ENCODE measurements at places on chromosomes 12 and 14.
A peak's percentile ranks its signal among the peaks of the same experiment; 100 is the strongest.

DNA sequence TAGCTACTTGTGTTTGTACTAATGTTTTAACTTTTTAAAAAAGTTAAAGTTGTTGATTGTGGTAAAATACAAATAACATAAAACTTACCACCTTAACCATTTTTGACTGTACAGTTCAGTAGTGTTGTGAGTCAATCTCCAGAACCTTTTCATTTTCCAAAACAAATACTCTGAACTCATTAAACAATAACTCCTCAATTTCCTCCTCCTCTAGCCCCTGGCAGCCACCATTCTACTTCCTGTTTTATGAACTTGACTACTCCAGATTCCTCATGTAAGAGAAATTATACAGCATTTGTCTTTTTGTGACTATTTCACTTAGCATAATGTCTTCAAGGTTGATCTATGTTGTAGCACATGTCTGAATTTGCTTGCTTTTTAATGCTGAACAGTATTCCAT is 299.1 kb upstream of the AMIGO2 start:
- H3K27ac ChIP-seq, result peak overlapping the region; percentile 63
- H3K27me3 ChIP-seq, result no peaks in the 10 kb centered on the region
- no peak overlapping the region for H3K4me3 ChIP-seq
- DNase-seq, result no peak
- H3K36me3 ChIP-seq, result peaks cover 32% of the 10 kb centered on the region

DNA sequence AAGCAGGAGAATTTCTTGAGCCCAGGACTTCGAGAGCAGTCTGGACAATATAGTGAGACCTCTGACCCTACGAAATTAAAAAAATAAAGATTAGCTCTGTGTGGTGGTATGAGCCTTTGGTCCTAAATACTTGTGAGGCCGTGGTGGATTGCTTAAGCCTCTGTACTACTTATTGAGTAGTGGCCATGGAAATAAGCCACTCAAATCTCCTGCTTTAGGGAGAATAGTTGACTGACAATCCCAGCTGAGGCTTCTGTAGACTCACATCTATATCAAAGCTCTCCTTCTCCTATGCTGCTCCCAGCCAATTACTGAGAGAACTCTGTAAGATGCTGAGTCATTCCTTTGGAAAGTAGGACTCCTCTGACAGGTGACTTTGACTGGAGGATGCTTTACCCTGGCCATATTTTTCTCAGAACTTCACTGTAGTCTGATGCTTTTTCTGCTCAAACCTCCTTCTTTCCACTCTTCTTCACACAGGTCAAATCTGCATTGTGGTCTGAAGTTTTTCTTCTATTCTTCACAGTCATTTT is 420.2 kb downstream of the SLC6A15 start:
- H3K36me3 ChIP-seq, result no peaks in the 10 kb centered on the region
- no peak for DNase-seq
- H3K4me1 ChIP-seq, result no peaks in the 10 kb centered on the region
- no peaks in the 10 kb centered on the region for H3K27me3 ChIP-seq
- no peak overlapping the region for H3K27ac ChIP-seq
- no peak overlapping the region for H3K4me3 ChIP-seq

GRCh38 chr12:116393859-116394650 is 116.6 kb upstream of the MED13L start:
- H3K4me3 ChIP-seq, result no peak overlapping the region
- no peak for DNase-seq
- H3K4me1 ChIP-seq, result peaks cover 3% of the 10 kb centered on the region
- peaks cover 3% of the 10 kb centered on the region for H3K36me3 ChIP-seq
- no peaks in the 10 kb centered on the region for H3K27me3 ChIP-seq
- no peak overlapping the region for H3K27ac ChIP-seq

DNA sequence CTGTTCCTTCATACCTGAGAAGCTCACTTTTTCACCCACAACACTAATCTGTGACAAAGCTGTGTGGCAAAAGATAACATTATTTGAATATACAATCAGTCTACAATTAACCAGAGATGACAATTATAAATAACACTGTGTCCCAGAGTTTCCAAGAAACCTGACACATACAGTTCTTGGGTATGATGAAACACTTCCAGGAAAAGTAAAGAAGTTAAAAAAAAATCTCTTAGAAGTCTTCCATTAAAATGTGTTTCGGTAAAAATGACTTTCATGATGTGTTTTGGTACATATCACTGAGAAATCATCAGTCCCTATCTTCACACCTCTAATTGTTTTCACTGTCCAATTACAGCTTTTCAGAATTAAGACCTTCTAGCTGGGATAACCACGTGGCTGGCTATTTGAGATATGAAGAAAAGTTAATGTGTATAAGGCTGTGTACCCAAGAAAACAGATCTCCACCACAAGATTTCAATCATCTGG is 390.2 kb downstream of the SOX5 start:
- no peaks in the 10 kb centered on the region for H3K36me3 ChIP-seq
- DNase-seq, result no peak
- H3K27ac ChIP-seq, result no peak overlapping the region

DNA sequence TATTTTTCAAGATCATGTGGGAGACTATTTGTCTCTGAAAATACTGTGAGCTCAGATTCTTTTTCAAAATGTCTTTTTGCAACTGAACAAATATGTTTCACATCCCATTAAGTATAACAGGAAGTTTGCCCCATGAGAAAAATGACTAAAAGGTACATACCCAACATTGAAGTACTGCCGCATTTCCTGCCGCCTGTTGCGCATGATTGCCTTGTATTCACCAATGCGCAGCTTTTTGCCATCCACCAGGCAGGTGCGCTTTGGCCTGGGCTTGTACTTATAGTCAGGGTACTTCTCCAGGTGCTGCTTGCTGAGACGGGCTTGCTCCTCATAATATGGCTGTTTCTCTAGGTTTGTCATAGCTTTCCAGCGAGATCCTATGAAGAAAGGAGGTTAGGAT is 413.2 kb downstream of the SOX5 start:
- no peaks in the 10 kb centered on the region for H3K27me3 ChIP-seq
- DNase-seq, result no peak
- no peaks in the 10 kb centered on the region for H3K36me3 ChIP-seq
- no peak overlapping the region for H3K4me3 ChIP-seq
- H3K4me1 ChIP-seq, result no peaks in the 10 kb centered on the region

GRCh38 chr12:60043236-60043635 is 447.4 kb downstream of the SLC16A7 start:
- no peaks in the 10 kb centered on the region for H3K27me3 ChIP-seq
- no peak for DNase-seq
- no peaks in the 10 kb centered on the region for H3K4me1 ChIP-seq
- H3K27ac ChIP-seq, result no peak overlapping the region

GRCh38 chr12:104171785-104172569 is 34.0 kb upstream of the NFYB start:
- H3K27ac ChIP-seq, result no peak overlapping the region
- DNase-seq, result no peak
- H3K4me3 ChIP-seq, result no peak overlapping the region
- H3K27me3 ChIP-seq, result no peaks in the 10 kb centered on the region
- no peaks in the 10 kb centered on the region for H3K4me1 ChIP-seq

DNA sequence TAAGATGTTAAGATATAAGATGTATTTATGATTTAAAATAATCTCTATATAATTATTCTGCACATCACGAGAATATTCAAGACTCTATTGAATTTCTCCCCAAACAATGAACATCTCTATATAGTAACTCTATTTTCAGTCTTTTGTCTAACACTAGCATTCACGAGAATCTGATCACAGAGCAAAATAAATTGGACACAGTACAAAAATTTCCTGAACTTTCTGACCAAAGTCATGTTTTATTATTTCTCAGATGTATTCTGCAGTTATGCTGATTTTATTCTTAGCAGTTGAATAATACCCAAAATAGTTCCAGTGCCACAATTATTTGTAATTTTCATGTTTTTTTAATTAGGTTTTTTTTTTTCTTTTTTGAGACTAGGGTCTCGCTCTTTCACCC is 19.6 kb downstream of the EPS8 start:
- no peak overlapping the region for H3K27ac ChIP-seq
- H3K36me3 ChIP-seq, result no peaks in the 10 kb centered on the region
- DNase-seq, result no peak
- peaks cover 2% of the 10 kb centered on the region for H3K27me3 ChIP-seq

GRCh38 chr12:130421896-130422295 is 84.2 kb downstream of the PIWIL1 start:
- no peak overlapping the region for H3K27ac ChIP-seq
- H3K27me3 ChIP-seq, result peaks cover 3% of the 10 kb centered on the region
- H3K4me1 ChIP-seq, result no peaks in the 10 kb centered on the region

GRCh38 chr12:27060740-27061139 is 21.6 kb downstream of the C12orf71 start:
- peaks cover 6% of the 10 kb centered on the region for H3K4me1 ChIP-seq
- no peaks in the 10 kb centered on the region for H3K27me3 ChIP-seq
- H3K36me3 ChIP-seq, result peaks cover 6% of the 10 kb centered on the region
- no peak overlapping the region for H3K27ac ChIP-seq

GRCh38 chr12:90959538-90960139 is 4.7 kb upstream of the CCER1 start:
- no peaks in the 10 kb centered on the region for H3K4me1 ChIP-seq
- no peak overlapping the region for H3K27ac ChIP-seq
- no peaks in the 10 kb centered on the region for H3K36me3 ChIP-seq

DNA sequence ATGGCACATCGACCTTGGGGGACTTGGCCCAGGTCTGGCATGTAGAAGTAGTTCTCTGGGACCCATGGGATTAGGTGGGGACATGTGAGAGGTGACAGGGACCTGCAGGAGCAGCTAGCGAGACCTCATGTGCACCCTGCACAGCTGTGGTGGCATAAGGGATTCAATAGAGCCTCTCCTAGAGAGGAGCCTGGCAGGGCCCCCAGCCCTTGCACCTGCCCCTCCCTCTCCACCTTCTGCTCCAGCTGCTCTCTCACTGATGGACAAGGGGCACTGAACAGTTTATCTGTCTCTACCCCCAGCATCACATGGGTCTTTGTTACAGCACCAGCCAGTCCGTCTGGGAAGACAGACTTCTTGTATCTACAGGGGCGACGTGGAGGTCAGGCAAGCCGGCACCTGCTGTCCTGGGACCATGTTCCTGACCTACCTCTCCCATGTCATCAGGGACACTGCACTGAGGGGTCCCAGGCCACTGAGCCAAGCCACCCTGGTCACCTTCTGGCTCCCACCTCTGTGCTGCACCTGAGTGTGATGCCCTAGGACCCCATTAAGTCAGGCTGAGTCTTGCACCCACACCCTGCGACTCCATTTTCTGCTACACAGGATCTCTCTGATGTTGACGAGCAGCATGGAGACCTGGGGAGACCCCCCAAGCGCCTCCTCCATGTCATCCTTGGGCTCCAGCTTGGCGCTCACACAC is 32.6 kb downstream of the DDX11 start:
- H3K4me1 ChIP-seq, result no peaks in the 10 kb centered on the region
- no peak for DNase-seq
- no peak overlapping the region for H3K4me3 ChIP-seq
- no peak overlapping the region for H3K27ac ChIP-seq

DNA sequence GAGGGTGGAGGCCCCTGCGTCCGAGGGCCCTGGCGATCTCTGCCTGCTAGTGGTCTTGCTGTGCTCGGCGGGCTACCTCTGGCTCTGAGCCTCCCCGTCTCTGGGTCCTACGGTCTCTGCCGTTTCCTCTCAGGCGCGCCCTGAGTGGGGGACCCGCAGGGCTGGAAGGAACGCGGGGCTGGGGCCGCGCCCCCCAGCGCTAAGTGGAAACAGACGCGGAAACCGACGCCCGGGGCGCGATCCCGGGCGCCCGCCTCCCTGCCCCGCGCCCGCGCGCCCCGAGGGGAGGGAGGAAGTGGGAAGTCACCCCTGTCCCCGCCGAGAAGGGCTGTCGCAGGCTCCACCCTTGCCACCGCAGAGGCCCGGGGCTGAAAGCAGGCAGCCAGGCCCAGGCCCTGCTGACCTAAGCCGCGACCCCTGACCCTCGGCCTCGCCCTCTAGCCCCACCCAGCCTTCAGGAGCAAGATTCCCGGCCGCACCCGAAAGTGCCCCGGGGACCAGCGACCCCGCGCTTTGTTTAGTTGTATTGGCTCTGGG is 831 bp downstream of the CRIP1 start:
- H3K4me3 ChIP-seq, result peak overlapping the region; percentile 81
- H3K36me3 ChIP-seq, result peaks cover 4% of the 10 kb centered on the region
- H3K27ac ChIP-seq, result peak overlapping the region; percentile 71
- peaks cover 56% of the 10 kb centered on the region for H3K4me1 ChIP-seq

GRCh38 chr14:60196291-60196690 is 31.1 kb upstream of the DHRS7 start:
- peaks cover 14% of the 10 kb centered on the region for H3K4me1 ChIP-seq
- H3K27ac ChIP-seq, result no peak overlapping the region
- no peak overlapping the region for H3K4me3 ChIP-seq
- H3K36me3 ChIP-seq, result no peaks in the 10 kb centered on the region

GRCh38 chr12:26572137-26572536 is 260.9 kb downstream of the ITPR2 start:
- H3K27ac ChIP-seq, result no peak overlapping the region
- no peak for DNase-seq
- H3K36me3 ChIP-seq, result peaks cover 35% of the 10 kb centered on the region
- H3K4me3 ChIP-seq, result no peak overlapping the region
- H3K27me3 ChIP-seq, result no peaks in the 10 kb centered on the region

DNA sequence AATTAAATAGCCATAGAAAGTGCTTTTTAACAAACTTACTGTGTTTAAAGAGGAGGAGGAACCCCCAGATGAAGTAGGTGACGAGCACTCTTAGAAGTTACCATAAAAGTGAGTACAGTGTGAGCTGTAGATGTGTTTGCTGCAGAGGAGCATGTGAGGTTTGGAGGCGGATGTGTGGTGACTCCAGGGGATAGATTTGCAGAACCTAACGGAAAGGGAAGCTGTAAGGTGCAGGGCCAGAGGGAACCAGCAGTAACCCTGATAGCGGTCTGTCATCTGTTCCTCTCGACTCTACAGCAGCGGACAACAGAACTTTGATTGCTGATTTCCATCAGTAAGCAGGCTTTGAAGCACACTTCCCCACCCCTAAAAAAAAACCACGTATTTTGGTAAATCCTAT is 5.2 kb downstream of the CALM1 start:
- H3K4me1 ChIP-seq, result peaks cover 71% of the 10 kb centered on the region
- H3K4me3 ChIP-seq, result no peak overlapping the region
- peaks cover 77% of the 10 kb centered on the region for H3K36me3 ChIP-seq
- H3K27me3 ChIP-seq, result no peaks in the 10 kb centered on the region

GRCh38 chr12:65787056-65787865 is 37.0 kb upstream of the HMGA2 start:
- no peak for DNase-seq
- no peak overlapping the region for H3K4me3 ChIP-seq
- H3K27ac ChIP-seq, result no peak overlapping the region
- no peaks in the 10 kb centered on the region for H3K36me3 ChIP-seq
- H3K27me3 ChIP-seq, result peaks cover 13% of the 10 kb centered on the region

DNA sequence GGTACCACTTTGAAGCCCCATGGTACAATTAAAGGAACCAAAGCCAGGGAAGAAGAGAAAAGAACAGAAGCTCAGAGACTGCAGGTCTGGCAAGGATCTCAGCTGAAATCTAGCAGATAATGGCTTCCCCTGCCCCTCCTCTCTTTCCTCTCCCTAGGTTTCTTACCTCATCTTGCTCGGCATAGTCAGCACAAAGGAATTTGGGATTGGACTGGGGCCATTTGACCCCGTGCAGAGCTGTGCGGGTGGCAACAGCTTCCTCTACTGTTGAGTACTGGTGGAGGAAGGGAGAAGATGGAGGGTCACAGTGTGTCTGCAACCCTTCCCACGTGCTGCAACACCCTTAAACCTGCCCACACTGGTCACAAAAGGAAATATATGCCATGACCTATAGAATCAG is 4.7 kb upstream of the CDH24 start:
- H3K4me3 ChIP-seq, result no peak overlapping the region
- peaks cover under 1% of the 10 kb centered on the region for H3K27me3 ChIP-seq
- no peak overlapping the region for H3K27ac ChIP-seq
